Activated naive CD8-positive, alpha-beta T cell treated with anti-CD3 and anti-CD28 coated beads, Interleukin-2, amount 50 U/mL, for 16 hours (primary cell): ENCODE measurements at places on chromosomes 7 and 10.
A peak's percentile ranks its signal among the peaks of the same experiment; 100 is the strongest.

DNA sequence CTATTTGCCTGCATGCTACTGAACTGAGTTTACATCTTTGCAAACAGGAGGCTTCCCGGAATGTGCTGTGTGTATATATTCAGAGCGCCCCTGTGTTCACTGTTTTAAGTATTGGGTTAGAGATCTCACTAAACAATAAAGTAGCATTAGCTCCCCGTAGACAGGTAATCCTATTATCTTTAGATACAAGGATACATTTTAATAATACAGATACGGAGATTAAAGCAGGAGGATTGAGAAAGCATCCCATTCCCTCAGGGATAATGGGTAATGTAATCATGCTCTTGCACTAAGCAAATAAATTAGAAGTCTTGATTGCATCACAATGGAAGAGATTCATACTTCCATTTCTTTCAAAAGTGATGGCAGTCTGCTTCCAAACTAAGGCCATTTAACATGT, 809.0 kb downstream of the NRG3 start:
- no peak for DNase-seq

- DNase-seq, result no peak
Observed at GRCh38 chr10:101826852-101827434, 8.7 kb upstream of the OGA start.

DNA sequence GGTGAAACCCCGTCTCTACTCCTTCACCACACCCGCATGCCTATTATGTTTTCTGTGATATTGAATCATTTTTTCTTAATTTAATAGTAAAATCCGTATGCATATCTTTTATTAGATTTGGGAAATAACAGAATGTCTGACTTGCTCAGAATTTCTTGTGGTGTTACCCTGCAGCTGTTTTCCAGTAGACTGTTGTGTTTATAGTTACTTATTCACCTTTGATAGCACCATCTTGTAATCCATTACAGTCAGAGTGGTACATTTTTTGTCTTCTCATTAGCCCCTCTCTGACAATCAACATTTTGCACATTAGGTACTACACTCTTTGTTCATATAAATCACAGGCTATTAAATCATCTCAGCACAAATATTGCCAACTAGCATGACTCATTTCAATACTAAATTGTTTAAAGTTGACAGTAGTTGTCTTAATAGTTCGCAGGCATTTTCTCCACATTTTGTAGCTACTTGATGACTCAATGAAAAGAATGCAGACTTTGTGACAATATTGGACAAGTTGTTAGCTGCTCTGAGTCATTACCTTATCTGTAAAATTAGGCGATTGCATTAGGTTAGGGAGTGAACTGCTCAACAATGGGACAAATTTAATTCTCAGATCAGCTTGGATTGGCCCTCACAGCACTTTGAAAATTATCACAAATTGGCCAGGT, 17.8 kb upstream of the SLC16A12 start:
- no peak for DNase-seq

DNA sequence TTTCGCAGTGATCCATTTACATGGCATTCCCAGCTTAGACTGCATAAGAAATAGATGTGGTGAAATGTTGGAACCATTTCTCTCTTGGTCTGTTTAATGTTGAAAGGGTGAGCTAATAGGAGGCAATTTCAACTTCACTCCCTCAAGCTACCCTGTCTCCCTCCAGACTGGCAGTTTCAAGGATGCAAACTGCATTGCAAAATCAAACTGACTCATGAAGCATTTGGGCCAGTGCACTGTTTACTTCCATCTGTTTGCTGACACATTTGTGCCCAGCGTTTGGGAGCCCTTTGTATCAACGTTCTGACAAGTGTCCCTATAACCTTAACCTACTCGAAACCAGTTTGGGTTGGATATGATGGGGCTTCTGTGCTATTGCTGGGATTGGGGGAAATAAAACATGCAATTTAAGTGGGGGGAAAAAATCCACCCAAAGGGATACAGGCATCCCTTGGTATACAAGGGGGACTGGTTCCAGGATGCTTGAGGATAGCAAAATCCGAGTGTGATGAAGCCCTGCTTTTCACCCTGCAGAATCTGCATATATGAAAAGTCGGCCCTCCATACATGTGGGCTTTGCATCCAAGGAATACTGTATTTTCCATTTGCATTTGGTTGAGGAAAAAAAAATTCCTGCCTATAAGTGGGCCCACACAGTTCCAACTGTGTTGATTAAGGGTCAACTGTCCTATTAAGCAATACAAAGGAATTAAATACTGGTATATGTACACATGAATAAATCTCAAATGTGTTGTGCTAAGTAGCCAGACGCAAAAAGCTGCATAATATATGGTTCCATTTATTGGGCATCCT, 15.6 kb downstream of the RHEB start:
- DNase-seq, result no peak

- no peak for DNase-seq
Observed at GRCh38 chr7:123154231-123154860, 45.4 kb downstream of the SLC13A1 start.

GRCh38 chr7:155987681-155988235, 175.5 kb upstream of the SHH start:
- no peak for DNase-seq

DNA sequence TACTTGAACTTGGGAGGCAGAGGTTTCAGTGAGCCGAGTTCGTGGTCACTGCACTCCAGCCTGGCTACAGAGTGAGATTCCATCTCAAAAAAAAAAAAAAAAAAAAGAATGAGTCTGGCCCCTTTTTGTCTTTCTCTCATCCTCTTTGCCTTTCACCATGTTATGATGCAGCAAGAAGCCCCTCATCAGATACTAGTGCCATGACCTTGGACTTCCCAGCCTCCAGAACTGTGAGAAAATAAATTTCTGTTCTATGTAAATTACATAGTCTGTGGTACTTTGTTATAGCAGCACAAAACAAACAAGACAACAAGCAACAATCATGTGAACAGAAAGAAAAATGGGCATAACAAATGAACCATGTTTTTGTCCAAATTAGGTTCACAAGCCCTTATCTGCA, 2.3 kb upstream of the DBNL start:
- no peak for DNase-seq

GRCh38 chr7:64945503-64946175, 42.6 kb downstream of the ZNF273 start:
- no peak for DNase-seq

GRCh38 chr10:12341526-12341925, 7.8 kb upstream of the CAMK1D start:
- no peak for DNase-seq

GRCh38 chr7:19336836-19337383, 191.7 kb upstream of the FERD3L start:
- no peak for DNase-seq

- DNase-seq, result no peak
Observed at GRCh38 chr10:74432841-74433594, 282.0 kb downstream of the ADK start.

- no peak for DNase-seq
Observed at GRCh38 chr10:126331101-126331500, 57.2 kb downstream of the ADAM12 start.

GRCh38 chr10:122875843-122876466, 3.4 kb downstream of the FAM24B start:
- DNase-seq, result no peak

DNA sequence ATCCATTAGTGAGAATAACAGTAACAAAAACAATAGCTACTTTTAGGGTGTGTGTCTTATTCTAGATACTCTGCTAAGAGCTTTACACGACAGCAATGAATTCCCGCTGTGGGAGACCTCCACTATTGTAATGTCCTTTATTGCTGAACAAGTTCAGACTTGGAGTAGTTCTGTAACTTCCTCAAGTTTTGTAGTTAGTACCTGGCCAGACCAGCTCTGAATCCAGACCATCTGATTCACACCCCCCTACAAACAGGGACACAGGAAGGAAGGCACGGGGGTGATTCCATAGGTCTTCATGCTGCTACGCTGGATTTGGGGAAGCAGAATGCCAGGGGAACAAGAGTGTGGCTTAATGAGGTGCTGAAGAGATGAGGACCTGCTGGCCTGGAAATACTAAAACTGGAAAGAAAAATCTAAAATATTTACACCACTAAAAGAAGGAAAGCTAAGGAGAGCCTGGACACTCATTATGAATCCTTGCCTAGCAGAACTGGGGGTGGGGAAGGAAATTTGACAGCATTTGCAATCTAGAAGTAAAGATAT, 194.6 kb upstream of the TMEM72 start:
- DNase-seq, result no peak

DNA sequence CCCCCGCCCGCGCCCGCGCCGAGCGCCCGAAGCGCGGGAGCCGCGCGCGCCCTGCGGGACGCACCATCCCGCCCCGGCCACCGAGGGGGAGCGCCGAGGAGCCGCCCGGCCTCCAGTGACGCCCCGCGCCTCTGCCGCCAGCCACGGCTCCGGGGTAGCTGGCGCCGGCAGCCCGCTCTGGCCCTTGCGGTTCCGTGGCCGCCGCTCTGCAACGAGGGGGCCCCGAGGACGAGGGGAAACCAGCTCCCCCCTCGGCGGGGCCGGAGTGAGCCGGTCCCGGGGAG, at the start of gene PAXIP1:
Gene PAXIP1 (minus strand): TSS at position 33 of the 284 bp plus-strand sequence. CDS start 195 bp downstream, outside the sequence.
- DNase-seq, result peak; percentile 21

- no peak for DNase-seq
Observed at GRCh38 chr10:126843299-126843934, 61.8 kb upstream of the DOCK1 start.

- no peak for DNase-seq
Observed at GRCh38 chr10:17368708-17369272, 85.6 kb downstream of the ST8SIA6 start.

- DNase-seq, result no peak
Observed at GRCh38 chr10:11208908-11209829, 191.5 kb downstream of the CELF2 start.

- DNase-seq, result no peak
Observed at GRCh38 chr10:70993051-70993450, 104.7 kb upstream of the PCBD1 start.

- no peak for DNase-seq
Observed at GRCh38 chr7:40043164-40043563, 91.3 kb downstream of the MPLKIP start.

GRCh38 chr7:29300026-29300480, 105.5 kb downstream of the CHN2 start:
- no peak for DNase-seq

- DNase-seq, result no peak
Observed at GRCh38 chr10:14180911-14181566, 149.7 kb downstream of the FRMD4A start.

DNA sequence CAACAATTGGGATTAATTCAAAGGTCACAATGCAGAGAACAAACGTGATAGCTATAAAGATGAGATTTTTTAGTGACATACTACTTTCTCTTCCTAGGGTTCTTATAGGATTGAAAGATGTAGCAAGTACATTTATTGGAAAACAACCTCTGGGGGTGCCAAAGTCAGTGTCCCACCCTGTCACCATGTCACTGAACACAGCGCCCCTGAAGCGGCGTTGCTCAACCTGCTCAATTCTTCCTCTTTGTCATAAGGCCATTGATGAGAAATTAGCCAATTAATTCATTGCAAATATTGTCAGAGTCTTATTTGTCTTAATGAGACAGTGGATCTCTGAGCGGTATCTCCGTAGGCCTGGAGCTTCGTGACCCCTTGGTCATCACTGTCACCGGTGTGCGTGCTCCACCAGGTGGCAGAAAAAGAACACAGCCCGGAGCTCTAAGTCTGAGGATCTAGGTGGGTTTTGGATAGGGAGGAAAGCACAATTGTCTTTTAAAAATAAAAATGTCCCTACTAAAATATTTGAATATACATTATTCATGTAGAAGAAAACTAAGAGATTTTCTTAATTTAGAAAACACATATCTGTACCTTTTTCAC, 362.6 kb downstream of the PAXIP1 start:
- no peak for DNase-seq

- no peak for DNase-seq
Observed at GRCh38 chr7:158676906-158677305, 27.7 kb downstream of the NCAPG2 start.
